GM23248 (cell line): ENCODE measurements at places on chromosomes 3 and 15.

DNA sequence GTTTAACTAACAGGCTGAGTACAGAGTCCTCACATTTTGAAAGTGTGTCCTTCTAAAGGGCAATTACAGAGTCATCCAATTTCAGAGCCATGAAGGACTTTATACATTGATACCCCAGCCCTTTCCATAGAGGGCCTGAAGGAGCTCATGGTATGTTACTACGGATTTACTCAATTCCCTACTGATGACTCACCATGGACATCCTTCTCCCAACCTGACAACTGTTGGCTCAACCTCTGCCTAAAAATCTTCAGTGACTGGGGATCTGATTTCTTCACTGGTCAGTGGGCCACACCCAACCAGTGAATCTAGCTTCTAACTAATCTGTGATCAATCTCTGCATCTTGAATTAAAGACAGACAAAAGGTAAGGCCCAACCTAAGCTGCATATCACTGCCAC lies 963.4 kb upstream of the CFAP20DC start:
- peak; percentile 5 for DNase-seq

GRCh38 chr3:112327371-112327951 lies 5.5 kb upstream of the CD200 start:
- peak; percentile 75 for DNase-seq

DNA sequence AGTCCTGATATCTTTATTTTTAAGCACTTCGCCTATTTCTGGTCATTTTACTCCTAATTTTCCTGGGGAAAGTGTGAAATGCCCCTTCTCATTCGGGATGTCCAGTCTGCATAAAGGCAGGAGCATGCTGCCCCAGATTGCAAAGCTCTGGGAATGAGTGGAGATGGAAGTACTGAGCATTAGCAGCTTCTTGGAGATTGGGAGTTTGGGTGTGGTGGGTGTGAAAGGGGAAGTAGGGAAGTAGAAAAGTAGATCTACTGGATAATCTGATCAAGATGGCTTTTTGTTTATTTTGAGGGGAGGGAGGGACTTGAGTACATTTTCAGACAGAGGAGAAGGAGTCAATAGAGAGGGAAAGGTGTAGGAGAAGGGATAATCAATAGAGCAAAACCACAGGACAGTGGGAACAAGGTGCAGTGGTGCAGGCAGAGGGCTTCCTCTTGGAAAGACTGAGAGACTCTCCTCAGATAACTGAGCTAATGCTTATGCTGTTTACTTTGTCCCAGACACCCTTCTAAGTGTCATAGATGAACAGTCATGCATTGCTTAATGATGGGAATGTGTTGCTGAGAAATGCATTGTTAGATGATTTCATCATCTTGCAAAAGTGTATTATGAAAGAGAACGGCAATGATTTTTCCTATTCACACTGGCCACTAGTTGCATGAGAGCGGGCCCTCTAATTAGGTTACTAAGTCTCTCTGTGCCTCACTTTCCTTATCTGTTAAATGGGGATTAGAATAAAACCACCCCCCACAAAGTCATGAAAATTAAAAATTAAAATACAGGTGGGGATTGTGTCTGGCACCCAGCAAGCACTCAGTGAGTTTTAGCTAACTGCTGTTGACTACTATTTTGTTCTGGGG lies 45.5 kb downstream of the PHLDB2 start:
- DNase-seq, result peak; percentile 94

DNA sequence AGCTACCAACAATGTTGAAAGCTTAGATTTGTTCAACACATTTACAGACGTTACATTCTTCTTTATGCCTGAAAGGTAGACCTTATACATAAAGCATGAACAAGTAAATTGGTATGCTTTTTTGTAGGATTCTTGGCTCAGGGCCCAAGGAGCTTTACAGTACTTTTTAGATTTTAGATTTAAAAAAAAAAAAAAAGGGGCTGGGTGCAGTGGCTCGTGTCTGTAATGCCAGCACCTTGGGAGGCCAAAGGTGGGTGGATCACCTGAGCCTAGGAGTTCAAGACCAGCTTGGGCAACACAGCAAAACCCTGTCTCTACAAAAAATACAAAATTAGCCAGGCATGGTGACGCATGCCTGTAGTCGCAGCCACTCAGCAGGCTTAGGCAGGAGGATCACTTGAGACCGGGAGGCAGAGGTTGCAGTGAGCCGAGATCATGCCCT lies 39.7 kb downstream of the MEF2A start:
- DNase-seq, result no peak

DNA sequence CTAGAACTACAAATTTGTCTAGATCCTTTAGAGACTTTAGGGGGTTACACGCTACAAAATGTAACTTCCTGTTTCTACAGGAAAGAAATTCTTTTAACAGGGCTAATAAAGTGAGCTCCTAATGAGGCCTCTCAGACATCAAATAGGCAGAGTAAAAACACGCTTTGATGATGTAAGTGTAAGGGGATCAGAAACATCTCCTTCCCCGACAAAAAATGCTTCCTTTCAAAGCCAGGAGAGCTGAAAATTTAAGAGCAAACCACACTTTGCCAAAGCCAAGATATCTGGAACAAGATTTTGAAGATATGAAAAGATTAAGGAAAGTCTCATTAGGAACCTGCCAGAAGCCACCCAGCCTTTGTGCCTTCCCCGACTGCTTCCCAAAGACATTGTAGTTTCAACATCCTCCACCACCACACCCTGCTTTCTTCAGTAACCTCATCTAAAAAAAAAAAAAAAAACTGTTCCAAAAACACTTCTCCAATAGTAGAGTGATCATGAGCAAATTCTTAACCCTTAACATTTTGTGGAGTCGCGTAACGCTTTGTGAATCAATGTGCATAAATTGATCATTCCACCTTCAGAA lies 505.0 kb upstream of the THBS1 start:
- DNase-seq, result peak; percentile 31

GRCh38 chr3:11096266-11097139 lies 57.8 kb upstream of the HRH1 start:
- DNase-seq, result peak; percentile 98

GRCh38 chr3:72597043-72597442 lies 251.2 kb downstream of the SHQ1 start:
- no peak for DNase-seq

- no peak for DNase-seq
These were observed 6.4 kb upstream of the SNUPN start for GRCh38 chr15:75631935-75632334.

- DNase-seq, result no peak
These were observed 6.0 kb upstream of the TMEM87A start for GRCh38 chr15:42279234-42279723.

DNA sequence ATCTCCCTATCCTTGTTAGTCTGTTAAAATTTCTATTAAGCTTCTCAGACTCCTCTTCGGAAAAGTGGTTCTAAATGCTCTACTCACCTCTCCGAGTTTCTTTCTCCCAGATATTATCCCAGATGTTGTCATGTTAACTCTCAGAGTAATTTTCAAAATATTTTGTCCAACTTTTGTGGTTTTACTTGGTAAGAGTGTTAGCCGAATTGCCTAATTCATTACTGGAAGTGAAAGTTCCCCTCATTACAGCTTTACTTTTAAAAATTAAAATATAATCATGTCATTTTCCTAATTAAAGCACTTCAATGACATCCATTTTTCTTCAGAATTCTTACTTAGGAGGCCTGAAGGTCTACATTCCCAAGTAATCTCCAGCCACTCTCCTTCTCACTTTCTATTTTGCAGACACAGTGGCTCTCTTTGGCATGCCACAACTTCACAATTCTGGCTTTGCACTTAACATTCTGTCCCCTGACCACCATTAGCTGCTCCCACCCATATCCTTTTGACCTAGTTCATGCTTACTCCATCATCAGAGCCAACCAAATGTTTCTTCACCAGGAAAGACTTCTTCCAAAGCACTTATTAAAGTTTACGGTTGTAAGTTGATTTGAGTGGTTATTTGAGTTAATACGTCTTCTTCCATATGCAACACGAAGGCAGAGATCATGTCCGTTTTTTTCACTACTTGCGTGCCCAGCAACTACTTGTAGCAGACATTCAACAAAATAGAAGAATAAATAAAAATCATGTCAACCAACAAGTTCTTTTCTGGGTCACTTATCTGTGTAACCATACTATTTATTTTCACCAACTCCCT lies 10.2 kb upstream of the TIPARP start:
- no peak for DNase-seq

GRCh38 chr3:149401212-149401925 lies 23.9 kb upstream of the TM4SF1 start:
- DNase-seq, result peak; percentile 48

- no peak for DNase-seq
These were observed 100.6 kb upstream of the ATP11B start for GRCh38 chr3:182692695-182693094.

DNA sequence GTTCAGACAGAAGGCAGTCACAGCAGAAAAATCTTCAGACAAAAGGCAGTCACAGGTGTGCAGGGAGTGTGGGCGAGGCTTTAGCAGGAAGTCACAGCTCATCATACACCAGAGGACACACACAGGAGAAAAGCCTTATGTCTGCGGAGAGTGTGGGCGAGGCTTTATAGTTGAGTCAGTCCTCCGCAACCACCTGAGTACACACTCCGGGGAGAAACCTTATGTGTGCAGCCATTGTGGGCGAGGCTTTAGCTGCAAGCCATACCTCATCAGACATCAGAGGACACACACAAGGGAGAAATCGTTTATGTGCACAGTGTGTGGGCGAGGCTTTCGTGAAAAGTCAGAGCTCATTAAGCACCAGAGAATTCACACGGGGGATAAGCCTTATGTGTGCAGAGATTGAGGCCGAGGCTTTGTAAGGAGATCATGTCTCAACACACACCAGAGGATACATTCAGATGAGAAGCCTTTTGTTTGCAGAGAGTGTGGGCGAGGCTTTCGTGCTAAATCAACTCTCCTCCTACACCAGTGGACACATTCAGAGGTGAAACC lies 27.6 kb downstream of the ZNF589 start:
- DNase-seq, result no peak

DNA sequence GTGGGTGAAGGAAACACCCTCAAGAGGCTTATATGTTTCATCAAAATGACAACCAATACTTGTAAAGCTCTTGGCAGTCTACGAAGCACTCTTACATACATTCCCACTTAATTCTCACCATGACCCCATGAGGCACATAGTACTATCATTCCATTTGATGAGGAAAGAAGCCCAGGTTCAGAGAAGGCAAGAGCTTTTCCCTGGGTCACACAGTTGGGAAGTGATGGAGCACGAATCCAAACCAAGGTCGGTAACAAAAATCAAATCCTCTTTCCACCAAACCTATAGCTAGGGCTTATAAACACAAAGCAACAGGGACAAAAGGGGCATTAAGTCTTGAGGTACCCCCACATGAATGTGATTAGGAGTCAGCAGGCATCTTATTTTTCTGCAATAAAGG lies 187.1 kb downstream of the UACA start:
- DNase-seq, result peak; percentile 14

- no peak for DNase-seq
These were observed 32.7 kb upstream of the CD96 start for GRCh38 chr3:111509308-111509707.

- DNase-seq, result peak; percentile 24
These were observed 145.7 kb downstream of the TLE3 start for GRCh38 chr15:69951898-69952555.

GRCh38 chr3:47606165-47606564 lies 27.5 kb upstream of the CSPG5 start:
- no peak for DNase-seq

GRCh38 chr15:28931828-28932227 lies 46.1 kb downstream of the APBA2 start:
- DNase-seq, result no peak

DNA sequence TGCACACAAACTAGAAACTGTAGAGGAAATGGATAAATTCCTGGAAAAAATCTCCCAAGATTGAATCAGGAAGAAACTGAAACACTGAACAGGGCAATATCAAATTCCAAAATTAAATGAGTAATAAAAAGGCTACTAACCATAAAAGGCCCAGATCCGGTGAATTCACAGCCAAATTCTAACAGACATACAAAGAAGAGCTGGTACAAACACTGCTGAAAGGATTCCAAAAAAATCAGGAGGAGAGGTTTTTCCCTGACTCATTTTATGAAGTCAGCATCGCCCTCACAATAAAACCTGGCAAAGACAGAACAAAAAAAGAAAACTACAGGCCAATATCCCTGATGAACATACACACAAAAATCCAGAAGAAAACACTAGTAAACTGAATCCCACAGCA lies 462.4 kb upstream of the THBS1 start:
- DNase-seq, result peak; percentile 95

DNA sequence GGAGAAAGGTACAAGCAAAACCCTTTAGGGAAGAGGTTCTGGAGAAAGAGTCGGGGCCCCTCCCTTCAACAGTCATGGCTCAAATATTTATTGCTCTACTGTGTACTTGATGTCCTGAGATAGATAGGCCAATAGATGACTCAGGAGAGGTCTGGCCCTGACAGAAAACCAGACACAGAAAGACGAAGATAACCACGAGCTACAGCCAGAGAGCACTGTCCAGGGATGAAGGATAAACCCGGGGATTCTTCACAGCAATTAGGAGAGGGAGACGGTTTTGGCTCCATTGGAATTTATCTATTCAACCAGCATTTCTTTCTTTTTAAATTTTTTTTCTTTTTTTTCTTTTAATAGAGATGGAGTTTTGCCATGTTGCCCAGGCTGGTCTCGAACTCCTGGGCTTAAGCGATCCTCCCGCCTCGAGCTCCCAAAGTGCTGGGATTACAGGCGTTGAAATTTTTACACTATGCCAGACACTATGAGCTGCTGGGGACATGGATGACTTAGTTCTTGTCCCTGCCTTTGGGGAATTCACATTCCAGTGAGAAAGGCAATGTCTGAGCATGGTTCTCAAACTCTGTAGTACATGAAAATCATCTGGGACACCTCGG lies 4.6 kb upstream of the CIDEC start:
- peak; percentile 89 for DNase-seq

GRCh38 chr15:57406062-57406772 lies 29.9 kb downstream of the CGNL1 start:
- peak; percentile 13 for DNase-seq

GRCh38 chr3:87674397-87675161 lies 384.2 kb downstream of the CGGBP1 start:
- DNase-seq, result no peak

DNA sequence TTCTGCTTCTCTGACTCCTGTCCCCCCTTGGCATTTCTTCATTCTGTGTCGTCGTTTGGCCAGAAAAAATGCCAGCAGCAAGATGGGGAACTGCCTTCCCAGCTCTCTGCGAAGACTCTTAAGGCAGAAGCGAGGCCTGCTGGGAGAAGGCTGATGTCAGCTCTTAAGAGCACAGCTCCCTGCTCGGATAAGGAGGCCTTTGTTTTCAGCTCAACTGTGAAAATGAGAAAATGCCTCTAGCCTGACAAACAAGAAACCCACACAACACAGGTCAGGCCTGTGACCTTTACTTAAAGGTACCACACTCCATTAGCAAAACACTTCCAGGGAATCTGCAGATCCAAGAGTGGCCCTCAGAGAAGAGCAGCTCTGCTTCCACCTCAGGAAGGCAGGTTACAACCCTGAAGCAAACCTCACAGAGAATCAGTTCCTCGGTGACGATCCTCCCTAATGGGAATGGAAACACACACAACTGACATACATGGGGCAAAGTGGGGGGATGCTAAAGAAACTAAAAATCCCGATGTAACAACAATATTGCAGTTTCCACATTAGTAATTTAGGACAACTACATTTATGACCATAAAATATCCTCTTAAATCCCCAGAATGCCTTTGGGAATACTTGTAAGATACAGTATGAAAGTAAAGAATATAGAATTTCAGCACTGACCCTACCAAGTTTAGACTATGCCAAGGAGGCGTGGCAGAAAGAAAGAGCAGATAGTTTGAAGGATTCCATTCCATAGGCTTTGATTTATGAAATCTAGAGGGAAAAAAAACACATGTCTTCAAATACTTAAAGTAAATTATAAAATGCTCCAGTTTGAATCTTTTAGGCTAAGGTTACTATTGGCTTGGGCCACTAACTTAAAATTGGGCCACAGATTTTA lies 52.1 kb downstream of the VGLL4 start:
- peak; percentile 87 for DNase-seq

- DNase-seq, result no peak
These were observed 45.8 kb downstream of the IGF1R start for GRCh38 chr15:98694161-98694560.
